ENCODE measurements at places on chromosomes 7 and 10.

- DNase-seq, result no peak
These were observed 201.4 kb upstream of the PCDH15 start for GRCh38 chr10:55002420-55002819.

- no peak for DNase-seq
These were observed 8.7 kb upstream of the OPALIN start for GRCh38 chr10:96367470-96367869.

DNA sequence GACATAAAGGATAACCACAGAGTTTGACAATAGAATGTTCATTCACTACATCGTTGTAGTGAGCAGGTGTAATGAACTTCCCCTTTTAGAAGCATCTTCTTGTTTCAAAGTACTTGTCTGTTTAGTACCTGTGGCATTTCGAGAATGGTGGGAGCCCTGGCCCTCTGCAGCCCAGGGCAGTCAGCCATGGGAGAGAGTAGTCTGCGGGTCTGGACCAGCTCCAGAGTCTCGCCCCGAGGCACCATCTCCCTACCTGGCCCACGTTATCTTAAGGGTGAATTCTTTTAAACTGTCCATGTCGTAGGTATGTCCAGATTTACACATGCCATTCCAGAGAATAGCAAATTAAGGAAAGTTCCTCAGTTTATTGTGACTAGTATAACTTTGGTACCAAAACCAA lies 99.7 kb downstream of the BMPR1A start:
- no peak for DNase-seq

DNA sequence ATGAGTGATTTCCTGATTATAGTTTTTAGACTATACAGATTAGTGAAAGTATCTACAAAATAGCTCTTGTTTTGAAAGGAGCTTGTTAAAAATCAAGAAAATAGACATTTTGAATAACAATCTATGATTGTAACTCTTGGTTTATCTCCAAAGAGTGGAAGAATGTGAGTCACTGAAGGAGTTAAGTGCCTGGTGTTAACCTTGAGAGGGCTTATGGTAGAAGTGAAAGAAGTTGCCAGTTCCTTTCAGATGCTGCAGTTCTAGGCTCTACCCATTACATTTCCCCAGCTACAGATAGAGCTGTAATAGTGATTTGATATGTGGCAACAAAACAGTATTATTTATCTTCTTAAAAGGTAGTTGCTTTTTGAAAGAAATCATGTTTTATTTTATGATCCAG lies 12.7 kb downstream of the NRBF2 start:
- DNase-seq, result no peak

DNA sequence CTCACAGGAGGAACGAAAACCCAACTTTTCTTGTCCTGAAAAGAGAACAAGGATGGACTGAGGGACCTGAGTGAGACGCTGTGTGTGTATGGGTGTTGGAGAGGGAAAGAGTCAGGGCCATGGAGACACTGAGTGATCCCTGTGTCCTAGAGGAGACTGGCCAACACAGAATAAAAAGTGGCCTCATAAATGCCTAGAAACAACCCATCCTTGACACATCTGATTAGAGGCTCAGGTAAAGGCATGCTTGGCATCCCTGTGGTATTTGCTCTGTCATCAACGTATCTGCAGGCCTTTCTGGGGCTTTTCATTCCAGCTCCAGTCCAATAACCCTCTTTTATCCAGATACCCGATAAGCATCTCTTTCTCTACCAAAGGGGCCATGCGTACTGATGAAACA lies 86.3 kb downstream of the FGFR2 start:
- DNase-seq, result no peak
